Iris pigment epithelial cell (primary cell): ENCODE measurements at places on chromosomes 6 and 20.
A peak's percentile ranks its signal among the peaks of the same experiment; 100 is the strongest.

DNA sequence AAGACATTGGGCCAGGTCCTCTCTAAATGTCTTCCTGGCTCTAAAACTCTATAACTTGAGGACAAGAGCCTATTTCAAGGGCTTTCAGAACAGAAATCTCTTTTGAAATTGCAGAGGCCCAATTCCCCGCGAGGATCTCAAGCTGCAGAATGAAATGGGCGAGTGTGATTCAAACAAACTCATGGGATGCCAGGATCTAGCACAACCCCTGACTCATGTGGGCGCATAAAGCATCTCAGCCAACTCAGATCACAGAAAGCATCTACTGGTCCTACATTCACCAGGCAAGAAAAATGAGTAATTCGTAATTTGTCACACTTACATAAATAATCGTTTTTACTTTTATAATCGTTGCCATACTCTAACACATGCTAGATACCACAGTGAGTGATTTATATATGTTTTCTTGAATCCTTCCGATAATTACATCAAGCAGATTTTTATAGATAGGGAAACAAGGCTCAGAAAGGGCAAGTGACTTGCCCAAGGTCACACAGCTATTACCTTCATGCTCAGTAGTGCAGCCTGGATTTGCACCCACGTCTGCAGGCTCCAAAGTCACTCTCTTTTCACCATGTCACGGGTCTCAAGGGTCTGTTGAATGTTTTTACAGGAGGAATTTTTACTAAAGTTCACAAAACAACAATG, 26.2 kb downstream of the FOXF2 start:
- DNase-seq = no peak

DNA sequence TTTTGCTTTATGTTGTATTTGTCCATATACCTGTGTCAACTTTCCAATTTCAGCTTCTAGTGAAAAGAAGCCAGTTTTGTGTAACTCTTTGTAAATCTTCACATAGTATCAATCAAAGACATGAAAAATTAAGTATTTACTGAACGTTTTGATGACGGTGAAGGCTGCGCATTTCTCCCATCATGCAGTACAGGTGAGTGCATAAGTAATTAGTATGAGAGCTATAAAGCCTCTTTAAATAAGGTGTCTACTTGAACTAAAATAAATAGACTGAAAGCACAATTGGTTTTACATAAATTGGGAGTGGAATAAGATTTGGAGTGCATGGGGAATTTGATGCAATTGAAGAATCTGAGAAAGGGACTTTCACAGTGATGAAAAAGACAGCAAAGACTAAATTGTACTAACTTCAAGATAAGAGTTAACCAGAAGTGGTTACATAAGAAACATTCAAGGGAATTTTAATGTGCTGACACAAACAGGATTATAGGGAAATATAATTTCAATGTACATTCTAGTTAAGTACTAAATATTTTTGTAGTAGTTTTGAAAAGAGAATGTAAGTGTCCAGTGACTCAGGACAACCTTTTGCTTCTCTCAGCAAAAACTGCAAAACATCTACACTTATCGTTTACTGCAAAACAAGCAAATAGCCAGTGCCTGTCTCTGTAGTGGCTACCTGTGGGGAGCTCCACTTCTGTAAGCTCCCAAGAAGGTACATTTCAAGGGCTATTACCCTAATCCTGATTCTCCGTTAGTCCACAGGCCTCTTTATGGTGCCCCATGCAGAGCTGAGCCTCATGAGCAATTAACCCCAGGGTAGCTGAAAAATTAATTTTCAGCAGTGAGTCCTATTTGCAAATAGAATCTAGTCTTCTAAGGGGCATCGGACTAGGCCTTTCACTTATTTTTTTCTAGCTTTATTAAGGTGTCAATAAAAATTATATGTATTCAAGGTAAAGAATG, 13.0 kb downstream of the TENT5A start:
- no peak for DNase-seq

- DNase-seq = peak; percentile 70
Measured at GRCh38 chr6:166520905-166521834, 65.3 kb downstream of the RAMACL start.

GRCh38 chr6:168658059-168658458, 217.1 kb downstream of the SMOC2 start:
- no peak for DNase-seq

DNA sequence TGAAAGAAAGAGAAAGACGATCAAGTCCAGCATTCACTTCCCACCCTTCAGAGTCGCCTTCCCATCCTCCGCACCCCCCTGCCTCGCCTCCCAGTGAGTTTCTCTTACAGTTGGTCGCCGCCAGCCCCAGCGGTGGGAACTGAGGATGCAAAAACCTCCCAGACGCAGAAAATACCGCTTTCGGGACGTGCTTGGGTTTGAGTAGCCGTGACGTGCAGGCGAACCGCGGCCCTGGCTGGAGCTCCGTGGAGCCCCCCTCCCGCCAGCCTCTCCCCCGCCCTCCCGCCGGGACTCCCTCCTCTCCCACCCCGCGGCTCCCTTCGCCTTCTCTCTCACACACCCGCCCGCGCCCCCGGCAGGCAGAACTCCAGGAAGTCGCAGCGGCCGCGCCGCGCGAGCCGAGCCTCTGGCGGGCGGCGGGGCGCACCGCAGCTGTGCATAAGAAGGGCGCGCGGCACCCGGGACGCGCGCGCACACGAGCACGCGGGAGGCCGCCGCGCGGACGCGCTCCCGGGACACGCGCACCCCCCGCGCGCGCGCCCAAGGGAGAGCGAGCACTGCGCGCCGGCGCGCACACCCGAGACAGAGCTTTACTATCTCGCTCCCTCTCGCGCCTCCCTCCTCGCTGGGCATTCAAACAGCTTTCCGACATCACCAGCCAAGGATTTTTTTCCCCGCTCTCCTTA, at the start of gene ADGRB3:
Gene ADGRB3, plus strand, starts transcription at position 557 of the 686 bp plus-strand sequence. CDS start 3,394 bp downstream, outside the sequence.
- peak; percentile 71 for DNase-seq

DNA sequence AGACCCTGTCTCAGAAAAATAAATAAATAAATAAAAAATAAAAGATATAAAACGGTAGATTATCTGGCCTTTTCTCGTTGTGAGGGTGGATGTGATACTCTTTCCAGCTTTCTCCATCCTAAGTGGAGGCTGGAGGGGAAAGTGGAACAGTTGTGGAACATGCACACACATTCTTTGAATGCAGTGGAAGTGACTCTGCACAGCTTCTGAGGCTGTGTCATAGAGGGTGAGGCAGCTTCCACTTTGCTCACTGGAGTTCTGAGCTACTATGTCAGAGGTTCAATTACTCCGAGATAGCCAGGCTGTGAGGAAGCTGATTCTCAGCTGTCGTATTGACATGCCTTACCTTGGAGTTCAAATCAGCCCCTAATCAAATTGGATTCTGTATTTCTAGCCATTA, 82.2 kb downstream of the CHMP4B start:
- DNase-seq = peak; percentile 89

- DNase-seq = peak; percentile 44
Measured at GRCh38 chr20:51712501-51713212, 55.5 kb downstream of the ATP9A start.

DNA sequence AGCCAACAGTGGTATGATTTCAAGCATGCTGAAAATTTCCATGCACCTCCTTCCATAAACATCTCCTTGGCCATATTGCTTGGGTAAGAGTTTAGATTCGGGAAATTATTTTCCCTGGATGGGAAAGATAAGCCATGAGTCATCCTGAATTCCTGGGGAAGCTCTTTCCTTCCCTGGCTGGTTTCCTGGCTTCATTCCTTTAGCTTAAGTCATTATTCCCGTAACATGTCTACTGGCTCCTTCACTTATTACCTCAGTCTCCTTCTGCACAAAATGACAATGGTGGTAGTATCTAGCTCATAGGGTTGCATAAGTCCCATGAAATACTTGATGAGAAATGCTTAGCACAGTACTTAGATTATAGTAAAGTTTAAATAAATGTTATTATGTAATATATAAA, 27.6 kb downstream of the TINAG start:
- DNase-seq = peak; percentile 85

DNA sequence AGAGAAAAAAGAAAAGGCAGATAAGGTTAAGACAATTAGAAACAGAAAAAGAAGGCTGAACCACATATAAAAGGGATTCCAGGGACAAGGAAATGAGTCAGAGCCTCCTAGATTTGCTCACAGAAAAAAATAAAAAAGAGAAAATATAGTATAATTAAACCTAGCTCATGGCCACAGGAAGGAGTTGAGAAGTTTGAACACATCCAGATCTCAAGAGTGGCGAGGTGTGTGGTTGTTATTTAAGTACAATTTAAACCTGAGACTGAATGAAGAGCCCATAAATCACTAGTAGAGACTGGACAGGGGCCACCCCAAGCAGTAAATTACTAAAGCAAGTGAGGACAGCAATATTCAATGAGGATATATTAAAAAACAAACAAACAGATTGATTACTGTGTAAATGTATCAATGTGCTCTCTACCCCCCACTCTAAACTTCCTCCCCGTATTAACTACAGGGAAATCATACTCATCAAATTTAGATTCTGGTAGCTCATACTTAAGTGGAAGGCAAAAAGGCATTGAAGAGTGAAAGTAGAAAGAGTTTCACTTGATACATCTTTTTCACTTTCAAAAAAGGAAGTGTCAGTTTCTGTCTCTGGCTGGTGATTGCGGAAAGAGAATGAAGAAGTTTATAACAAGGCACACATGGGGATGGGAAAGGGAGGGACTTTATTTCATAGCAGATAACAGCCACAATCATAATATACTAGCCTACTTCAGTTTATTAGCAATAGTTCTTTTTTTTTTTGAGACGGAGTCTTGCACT, 49.3 kb upstream of the SCAF8 start:
- DNase-seq = peak; percentile 54

DNA sequence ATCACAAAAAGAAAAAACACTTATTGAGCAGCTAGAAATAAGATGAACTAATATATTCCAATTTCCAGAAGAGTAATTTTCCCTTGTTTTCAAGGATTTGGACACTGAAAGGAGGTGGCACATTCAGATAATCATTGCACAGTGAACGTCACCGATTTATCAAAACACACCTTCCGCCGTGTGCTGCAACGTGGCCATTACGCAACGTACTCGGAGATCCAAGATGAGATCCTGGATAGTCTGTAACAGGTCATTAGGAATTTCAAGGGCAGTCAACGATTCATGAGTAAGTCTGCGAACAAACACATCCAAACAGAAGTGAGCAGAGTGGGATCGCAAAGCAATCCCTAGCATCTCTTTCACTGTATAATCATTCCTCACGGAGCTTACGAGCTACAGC, 93.0 kb downstream of the HUS1B start:
- no peak for DNase-seq

GRCh38 chr6:129488313-129488712, 221.7 kb downstream of the ARHGAP18 start:
- DNase-seq = no peak

DNA sequence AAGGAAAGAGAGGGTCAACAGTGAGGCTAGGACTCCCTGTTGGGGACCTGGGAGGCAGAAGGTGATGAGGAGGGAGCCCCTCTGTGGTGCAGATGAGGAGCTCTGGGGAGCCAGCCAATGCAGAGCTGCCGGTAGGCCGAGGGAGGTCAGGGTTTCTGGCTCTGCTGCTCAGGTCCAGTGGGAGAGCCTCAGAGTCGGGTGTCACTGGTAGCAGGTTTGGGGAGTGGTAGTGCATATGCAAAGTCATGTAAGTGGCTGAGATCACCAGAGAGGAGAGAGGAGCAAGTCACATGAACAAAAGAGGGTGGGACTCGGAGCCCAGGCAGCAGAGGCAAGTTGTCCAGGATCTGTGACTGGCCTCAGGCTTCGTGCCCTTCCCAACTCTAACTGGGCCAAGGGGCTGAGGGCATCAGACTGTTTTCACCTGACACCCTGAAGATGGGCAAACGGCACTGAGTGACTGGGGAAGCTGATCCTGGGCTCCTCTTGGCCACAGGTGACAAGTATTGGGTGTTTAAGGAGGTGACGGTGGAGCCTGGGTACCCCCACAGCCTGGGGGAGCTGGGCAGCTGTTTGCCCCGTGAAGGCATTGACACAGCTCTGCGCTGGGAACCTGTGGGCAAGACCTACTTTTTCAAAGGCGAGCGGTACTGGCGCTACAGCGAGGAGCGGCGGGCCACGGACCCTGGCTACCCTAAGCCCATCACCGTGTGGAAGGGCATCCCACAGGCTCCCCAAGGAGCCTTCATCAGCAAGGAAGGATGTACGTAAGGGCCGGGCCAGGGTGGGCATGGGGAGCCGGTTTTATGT, 6.6 kb downstream of the MMP24OS start:
- no peak for DNase-seq

DNA sequence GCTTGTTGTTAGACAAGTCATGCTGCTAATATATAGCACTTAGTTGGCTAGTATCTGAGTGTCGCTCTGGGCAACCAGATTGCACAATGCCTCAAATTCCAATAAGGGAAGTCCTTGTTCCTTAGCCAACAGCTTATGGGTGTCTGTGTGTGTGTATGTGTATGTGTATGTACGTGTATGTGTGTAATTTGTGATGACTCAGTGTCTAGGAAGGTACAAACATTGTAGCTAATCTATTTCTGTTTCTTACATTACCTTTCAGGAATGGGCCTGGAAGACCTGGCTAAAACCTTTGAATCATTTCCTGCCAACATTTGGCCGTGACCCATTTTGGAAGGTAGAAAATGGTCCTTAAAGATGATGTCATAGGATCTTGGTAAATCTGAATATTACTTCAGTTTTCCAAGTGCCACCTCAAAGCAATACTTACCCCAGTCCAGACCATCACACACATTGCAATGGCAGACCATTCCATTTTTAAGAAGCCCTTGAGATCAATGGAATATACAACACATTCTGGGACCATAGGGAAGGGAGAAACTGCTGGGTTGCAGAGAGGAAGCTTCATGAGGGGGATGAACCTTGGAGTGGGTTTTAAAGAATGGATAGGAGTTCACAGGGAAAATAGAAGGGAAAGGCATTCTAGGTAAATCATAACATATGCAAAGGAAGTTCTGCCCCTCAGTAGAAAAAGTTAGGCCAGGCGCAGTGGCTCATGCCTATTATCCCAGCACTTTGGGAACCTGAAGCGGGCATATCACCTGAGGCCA, 25.1 kb downstream of the NEDD9 start:
- peak; percentile 100 for DNase-seq

DNA sequence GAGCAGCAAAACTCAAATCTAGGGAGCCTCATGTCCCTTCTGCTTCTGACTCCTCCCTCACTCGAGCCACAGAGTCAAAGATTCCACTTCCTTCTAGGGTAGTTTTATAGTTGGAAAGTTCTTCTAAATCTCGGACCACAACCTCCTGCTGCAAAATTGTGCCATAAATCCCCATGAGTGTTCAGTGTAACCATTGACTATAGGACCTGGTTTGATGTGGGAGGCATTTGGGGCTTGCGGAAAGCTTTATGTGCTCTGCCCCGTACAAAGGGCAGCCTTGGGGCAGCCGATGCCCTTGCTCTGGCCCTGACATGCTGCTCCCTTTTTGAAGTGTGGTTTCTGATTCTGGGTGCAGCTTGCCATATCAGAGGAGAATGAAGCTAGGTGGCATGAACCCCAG, 43.6 kb upstream of the IER3 start:
- DNase-seq = no peak
